ENCODE measurements at places on chromosomes 3 and 15.

GRCh38 chr3:188001093-188001492, 152.9 kb upstream of the LPP start:
- no peak for DNase-seq

DNA sequence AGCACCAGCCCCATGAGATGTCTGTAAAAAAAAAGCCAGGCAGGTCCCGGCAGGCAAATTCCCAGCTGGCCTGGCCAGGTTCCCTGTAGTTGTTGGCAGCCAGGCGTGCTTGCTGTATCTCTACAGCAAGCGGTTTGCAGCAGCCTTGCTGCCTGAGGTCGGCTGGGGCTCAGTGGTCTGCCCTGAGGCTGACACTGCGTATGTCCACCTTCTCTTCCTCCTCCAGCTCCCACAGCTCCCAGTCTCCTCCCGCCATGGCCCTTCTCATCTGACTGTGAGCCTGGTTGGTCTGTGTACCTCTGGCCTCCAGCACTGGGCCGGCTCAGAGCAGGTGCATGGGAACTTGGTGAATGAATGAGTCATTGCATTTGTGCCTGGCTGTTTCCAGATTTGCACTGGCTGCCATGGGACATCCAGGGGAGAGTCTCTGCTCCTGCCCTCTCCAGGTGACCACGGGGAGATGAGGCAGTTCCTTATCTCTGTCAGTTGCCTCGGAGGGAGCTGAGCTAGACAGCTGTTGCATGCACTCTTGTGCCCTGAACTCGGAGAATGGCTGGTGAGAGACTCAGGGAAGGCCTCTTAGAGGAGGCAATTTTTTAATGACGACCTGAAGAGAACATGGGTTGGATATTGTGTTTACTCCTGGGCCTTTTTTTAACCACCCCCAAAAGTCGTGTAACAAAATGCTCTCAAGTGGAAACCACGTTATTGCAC, 43.0 kb downstream of the SPSB4 start:
- no peak for DNase-seq

- no peak for DNase-seq
Measured at GRCh38 chr3:32147933-32148332, 41.5 kb downstream of the GPD1L start.

DNA sequence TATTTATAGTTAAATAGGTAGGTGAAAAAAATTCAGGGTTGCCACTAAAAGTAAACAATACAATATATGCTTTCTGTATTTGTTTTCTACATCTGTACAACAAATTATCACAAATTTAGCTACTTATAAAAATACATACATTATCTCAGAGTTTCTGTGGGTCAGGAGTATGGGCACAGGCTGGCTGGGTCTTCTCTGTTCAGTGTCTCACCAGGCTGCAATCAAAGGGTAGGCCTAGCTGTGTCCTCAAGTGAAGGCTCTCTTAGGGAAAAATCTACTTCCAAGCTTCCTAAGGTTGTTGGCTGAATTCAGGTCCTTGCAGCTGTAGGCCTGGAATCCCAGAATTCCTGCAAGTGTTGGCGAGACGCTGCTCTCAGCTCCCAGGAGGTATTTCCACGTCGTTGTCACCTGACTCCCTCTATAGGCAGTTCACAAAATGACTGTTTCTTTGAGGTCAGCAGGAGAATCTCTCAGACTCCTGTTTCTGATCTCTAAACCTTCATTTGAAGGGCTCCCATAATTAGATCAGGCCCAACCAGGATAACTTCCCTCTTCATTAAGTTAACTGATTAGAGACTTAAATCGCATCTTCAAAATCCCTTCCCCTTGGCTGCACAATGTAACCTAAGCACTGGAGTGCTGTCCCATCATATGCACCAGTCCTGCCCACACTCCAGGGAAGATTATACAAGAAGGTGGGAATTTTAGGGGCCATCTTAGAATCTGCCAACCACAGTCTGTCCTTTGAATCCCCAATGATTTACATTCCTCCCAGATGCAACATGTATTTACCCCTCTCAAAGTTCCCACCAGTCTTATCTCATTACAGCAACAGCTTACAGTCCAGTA, 296.6 kb downstream of the SUCLG2 start:
- DNase-seq, result no peak

DNA sequence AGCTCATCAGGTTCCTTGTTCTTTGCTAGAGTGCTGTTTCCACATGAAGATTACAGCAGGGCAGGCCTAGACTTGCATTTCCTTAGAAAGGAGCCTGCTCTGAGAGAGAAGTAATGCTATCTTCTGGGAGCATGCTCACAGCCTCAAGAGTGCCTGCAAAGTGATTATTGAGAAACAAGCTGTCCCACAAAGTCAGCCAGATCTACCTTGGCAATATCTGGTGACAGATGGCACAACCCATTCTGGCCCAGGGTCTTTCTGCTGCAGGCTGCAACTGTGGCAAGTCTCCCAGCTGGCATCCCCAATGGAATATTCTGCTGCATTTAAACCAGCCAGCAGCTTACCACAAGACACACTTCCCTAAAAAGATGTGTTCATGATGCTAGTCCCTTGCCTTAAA, 29.3 kb downstream of the MTMR10 start:
- no peak for DNase-seq

GRCh38 chr3:19420159-19420558, 271.8 kb downstream of the KCNH8 start:
- DNase-seq, result no peak

DNA sequence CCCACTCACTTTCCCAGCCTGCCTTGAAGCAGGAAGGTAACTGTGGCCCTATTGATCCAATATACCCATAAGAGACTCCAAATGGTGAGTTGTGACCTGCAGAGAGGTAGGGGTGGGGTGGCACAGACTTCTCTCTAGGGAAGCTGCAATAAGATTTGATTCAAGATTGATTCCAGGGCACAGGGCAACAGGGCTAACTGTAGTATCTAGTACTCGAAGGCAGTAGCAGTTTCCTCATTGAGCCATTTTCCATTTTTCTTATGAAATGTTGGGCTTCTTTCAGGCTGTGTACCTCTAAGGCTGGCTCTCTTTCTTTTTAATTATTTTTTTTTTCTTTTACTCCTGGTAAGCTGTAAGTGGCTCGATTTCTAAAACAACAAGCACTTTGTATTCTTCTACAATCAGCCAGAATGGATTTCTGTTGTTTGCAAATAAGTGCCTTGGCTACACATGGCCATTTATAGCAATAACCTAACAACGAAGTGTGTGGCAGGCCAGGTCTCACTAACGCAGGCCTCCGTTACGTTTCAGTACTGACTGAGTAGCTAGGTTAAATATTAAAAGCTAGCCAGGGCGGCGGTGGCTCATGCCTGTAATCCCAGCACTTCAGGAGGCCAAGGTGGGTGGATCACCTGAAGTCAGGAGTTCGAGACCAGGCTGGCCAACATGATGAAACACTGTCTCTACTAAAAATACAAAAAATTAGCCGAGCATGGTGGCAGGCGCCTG, 19.3 kb downstream of the CCDC12 start:
- DNase-seq, result no peak

DNA sequence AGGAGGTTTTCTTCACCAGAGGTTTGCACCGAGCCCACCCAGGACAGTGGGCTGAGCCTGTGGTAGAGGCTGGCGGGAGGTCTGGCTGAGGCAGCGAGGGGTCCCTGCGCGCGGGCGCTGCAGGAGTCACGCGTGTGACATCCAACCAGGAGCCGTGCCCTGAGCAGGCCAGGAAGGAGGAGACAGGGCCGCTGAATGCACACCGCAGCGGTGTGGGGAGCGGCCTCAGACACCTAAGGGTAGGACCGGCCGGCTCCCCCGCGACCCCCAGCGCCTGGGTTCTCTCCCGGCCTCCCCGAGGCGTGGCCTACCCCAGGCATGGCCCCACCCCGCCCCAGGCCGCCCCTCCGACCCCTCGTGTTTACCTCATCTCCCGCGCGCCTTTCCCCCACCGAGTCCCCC, 412 bp downstream of the SLC41A3 start:
- peak; percentile 68 for DNase-seq

DNA sequence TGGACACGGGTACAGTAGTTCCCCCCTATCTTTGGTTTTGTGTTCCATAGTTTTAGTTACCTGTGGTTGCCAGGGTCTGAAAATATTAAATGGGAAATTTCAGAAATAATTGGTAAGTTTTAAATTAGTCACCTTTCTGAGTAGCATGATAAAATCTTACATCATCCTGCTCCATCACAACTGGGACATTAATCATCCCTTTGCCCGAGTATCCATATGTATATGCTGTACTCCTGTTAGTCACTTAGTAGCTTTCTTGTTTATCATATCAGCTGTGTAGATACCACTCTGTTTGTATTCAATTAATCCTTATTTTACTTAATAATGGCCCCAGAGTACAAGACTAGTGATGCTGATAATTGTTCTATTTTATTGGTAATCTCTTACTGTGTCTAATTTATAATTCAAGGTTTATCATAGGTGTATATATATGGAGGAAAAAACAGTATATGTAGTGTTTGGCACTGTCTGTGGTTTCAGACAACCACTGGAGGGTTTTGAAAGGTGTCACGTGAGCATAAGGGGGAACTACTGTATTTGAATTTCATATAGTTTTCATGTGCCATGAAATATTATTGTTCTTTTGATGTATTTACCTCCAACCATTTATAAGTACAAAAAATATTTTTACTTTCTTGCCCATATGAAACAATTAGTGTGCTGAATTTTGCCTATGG, 41.4 kb downstream of the CTDSPL2 start:
- peak; percentile 22 for DNase-seq

GRCh38 chr3:25751725-25752124, 31.5 kb downstream of the NGLY1 start:
- no peak for DNase-seq

DNA sequence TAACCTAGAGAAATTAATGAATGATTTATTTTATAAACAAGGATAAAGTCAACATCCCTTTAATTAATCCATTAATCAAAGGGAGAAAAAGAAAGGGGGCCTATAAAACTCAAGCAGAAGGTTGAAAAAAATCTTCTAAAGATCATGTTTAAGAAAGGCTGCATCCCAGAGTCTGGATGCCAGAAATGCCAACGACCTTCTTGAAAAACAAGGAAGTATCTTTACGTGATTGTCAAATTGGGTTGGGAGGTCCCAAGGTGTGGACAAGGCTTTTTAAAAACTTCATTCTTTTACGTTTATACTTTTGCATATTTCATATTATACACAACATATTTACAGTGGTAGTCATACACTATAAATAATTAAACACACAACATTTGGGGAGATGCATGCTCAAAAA, 1.6 kb downstream of the GOLGB1 start:
- DNase-seq, result no peak

GRCh38 chr3:59818033-59818918, 768.5 kb upstream of the CFAP20DC start:
- DNase-seq, result no peak

DNA sequence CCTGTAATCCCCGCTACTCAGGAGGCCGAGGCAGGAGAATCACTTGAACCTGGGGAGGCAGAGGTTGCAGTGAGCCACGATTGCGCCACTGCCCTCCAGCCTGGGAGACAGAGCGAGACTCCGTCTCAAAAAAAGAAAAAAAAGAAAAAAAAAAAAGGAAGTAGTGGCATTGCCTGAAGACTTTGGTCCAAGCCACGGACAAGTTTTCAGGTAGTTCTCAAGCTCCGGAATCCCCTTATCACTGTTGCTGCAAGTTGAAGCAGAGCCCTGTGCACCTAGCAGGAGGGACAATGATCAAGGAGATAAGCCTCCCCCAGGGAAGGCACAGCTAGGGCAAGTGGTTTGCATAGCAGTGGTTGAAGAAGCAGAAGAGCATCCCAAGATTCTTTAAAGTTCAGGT, 97.6 kb downstream of the MEX3B start:
- DNase-seq, result no peak

DNA sequence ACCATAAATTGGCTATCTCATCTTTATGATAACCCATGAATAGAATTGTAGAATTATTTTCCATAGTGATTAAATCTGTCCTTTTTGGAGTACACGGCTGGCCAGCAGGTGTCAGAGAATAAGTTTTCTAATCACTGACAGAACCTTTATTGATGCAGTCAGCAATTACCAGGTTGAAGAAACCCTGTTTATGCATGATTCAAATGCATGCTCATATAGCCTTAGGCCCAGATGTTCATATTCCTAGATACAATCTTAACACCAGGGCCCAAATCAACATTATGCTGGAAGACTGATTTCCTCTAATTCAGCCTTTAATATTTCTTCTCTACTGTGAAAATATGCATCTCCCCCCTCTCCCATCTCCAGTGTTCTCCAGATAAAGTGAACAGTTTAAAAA, 243.5 kb upstream of the DCBLD2 start:
- no peak for DNase-seq

GRCh38 chr15:76058714-76059319, 968 bp upstream of the TMEM266 start:
- peak; percentile 66 for DNase-seq

- peak; percentile 20 for DNase-seq
Measured at GRCh38 chr3:87503900-87504498, 227.6 kb upstream of the POU1F1 start.

- DNase-seq, result no peak
Measured at GRCh38 chr3:30904996-30905395, 10.5 kb upstream of the GADL1 start.

DNA sequence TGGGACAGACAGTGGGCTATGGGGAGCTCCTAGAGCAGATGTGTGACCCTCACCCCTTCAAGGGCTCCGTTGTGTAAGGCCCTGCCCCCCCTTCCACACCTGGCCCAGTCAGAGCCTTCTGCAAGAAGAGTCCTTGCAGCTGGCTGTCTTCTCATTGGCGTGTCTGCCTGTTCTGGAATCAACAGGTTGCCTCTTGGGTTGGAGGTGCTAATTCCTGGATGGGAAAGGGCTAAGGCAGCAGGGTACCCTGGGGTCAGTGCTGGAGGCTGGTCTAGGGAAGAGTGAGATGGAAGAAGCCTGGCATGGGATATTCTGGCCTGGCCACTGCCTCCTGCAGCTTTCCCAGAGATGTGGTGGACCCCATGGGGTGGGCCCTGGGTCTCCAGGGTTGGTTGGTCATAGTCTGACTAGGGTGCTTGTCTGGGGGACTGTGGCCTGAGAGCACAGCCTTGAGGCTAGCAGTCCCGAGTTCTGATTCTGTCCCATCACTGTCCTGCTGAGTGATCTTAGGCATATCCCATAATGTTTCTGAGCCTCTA, 5.1 kb downstream of the TEX264 start:
- no peak for DNase-seq

- no peak for DNase-seq
Measured at GRCh38 chr3:71754610-71755253, 1.1 kb downstream of the GPR27 start.

- no peak for DNase-seq
Measured at GRCh38 chr3:25044762-25045710, 383.0 kb upstream of the RARB start.

- no peak for DNase-seq
Measured at GRCh38 chr15:100245855-100246254, 95.9 kb downstream of the ADAMTS17 start.

DNA sequence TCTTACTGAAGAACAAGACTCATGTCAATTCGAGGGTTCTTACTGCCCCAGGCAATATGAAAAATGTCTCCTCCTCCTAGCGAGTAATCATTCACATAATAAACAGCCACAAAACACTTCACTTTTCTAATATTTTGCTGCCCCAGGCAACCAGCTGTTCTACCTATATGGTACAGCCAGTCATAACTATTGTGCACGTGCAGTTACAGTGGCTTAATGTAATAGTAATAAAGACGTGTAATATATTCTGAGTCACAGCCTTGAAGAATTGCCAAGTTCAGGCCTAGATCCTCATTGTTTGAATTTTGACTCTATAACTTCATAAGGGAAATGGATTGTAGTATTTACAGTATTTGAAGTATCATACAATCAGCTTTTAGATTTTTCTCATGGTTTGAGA, 1250.0 kb upstream of the GBE1 start:
- DNase-seq, result no peak

GRCh38 chr15:39030291-39031070, 465.9 kb upstream of the RASGRP1 start:
- DNase-seq, result no peak

All from activated CD8-positive, alpha-beta T cell treated with anti-CD3 and anti-CD28 coated beads for 36 hours (primary cell).